Fibroblast of lung (primary cell): ENCODE measurements at places on chromosomes 5 and 9.

GRCh38 chr5:147752033-147752432 lies 30.5 kb downstream of the JAKMIP2 start:
- no peak for DNase-seq

DNA sequence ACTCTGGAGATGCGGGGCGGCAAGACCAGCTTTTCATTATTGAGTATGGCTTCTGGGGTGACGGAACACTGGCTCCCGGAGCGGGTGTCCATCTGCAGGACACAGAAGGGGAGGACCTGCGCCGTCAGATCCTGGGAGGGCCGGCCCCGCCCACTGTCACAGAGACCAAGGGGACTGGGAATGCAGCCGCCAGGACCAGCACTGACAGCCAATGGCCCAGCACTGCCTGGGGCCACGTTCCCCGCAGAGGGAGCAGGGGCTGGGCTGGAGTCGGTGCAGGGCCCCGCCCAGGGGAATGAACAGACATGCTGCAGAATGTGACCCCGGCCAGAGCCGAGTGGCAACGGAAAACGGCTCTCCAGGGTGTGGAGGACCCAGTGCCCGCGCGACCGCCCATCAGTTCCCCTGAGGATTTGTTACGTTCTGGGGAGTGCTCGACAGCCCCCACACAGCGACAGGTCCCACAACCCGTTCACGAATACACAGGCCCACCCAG lies at the start of gene ZDHHC11:
ZDHHC11 (minus strand) TSS at position 476 of the 496 bp plus-strand sequence; CDS start at position 92, 384 bp downstream.
- DNase-seq, result no peak

GRCh38 chr5:5209089-5209488 lies 69.0 kb downstream of the ADAMTS16 start:
- DNase-seq, result peak; percentile 69

DNA sequence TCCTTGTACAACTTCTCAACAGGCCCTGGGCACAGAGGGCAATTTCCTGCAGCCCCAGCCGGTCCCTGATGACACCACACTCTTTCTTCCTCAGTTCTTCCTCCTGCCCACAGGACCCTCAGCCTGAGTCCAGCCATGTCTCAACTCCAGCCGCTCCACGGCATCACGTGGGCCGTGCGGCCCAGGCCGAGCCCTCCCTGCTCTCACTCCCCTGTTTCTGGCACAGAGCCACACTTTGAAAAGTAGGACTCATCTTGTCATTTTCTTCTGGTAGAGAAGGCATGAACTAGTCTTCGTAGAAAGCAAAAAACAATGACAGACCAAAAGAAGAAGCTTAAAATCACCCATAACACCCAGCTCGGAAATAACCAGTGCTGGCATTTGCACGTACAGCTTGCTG lies 404.7 kb upstream of the IRX1 start:
- DNase-seq, result no peak

DNA sequence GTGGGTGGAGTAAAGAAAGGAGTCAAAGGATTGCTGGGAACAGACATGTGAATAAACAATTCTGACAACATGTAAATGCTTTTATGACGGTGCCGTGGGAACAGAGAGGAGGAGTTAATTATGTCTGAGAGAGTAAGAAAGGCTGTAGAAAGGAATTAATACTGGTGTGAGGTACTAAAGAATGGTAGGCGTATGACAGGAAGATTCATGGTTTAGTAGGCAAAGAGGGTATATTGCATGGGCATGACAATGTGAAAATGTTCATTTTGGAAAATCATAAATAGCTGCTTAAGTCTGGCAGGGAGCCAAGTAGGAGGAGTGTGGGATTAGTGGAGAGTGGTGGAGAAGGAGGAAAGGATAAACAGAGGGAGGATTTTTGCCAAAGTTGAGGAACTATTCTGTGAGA lies 19.7 kb downstream of the NAA35 start:
- DNase-seq, result peak; percentile 38

DNA sequence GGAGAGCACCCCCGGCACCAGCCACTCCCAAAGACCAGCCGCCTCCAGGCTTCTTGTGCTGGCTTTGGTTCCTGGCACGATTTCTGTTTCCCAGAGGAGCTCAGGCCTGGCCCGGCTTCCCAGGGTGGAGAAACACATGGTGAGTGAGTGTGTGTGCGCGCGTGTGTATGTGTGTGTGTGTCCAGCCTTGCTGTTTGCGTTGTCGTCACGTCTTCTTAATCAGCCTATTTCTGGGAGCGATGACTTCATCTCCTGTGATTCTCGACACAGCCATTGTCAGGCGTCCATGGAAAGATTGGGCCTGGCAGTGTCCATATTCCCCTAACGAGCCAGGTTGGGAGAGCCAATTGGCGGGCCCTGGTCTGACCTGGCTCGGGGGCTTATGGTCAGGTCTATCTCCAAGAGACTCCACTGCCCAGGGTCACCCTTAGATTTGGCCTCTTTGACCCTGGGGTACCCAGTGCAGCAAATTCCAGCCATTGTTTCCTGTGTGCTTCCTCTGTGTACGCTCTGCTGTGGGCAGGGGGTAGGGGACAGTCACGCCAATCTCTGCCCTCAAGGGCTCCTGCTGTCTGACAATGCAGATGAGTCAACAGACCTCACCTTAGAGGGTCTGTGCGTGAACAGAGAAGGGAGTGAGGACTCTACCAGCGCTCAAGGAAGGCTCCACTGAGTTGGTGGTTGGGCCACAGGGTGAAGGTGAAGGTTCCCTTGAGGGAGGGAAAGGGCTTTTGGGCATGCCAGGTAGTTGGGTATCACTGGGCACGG lies 73.8 kb downstream of the DAB2IP start:
- DNase-seq, result peak; percentile 99

DNA sequence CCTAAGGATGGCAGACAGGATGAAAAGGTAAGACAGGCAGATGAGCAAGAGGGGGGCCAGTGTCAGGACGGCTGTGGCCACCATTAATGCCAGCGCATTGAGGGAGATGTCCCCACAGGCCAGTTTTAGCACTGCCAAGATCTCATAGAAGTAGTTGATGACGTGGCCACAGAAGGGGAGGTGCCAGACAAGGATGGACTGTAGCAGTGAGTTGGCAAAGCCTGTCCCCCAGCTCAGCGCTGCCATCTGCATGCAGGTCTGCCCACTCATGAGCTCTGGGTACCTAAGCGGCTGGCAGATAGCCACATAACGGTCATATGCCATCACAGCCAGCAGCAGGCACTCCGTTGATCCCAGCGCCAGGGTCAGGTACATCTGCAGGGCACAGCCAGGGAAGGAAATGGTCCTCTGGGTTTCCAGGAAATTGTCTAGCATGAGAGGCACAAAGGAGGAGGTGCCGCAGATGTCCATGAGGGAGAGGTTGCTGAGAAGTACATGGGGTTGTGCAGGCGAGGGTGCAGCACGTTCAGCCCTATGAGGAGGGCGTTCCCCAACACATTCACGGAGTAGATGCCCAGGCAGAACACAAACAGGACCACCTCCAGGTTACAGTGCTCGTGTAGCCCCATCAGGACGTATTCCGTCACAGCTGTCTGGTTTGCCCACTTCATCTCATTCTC lies 10.8 kb downstream of the OR13J1 start:
- DNase-seq, result peak; percentile 21

GRCh38 chr5:119397518-119398380 lies 41.9 kb downstream of the TNFAIP8 start:
- peak; percentile 77 for DNase-seq

- DNase-seq, result no peak
Measured at GRCh38 chr9:131633491-131634031, 88.2 kb downstream of the PRRT1B start.

GRCh38 chr9:87382900-87383299 lies 114.8 kb upstream of the DAPK1 start:
- DNase-seq, result peak; percentile 71

DNA sequence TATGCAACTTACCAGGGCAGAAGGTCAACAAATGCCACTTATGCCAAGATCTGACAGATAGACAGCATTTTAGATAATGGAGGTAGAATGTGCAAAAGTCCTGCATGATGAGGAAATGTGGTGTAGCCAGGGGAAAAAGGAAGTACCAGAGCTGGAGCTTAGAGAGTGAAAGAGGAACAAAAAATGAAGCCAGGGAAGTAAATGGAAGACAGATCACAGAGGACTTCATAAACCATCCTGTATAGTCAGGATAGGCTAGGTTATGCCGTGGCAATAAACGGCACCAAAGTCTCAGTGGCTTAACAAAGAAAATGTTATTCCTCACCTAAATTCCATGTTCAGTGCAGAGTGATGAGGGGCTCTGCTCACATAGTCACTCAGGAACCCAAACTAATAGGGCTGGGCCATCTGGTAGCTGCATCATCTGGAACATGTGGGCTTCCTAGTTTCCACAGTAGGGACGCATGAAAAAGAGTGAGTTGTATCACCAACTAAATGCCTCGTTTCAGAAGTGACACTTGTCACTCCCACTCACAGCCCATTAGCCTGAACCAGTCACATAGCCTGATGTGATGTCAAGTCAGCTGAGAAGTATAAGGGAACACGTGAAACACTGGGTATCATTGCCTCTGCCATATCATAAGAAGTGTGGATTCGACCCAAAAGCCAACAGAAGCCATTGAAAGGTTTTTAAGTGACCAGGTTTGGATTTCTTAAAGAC lies 70.3 kb downstream of the SH3RF2 start:
- no peak for DNase-seq

GRCh38 chr5:6344593-6344989 lies 33.8 kb downstream of the MED10 start:
- no peak for DNase-seq

DNA sequence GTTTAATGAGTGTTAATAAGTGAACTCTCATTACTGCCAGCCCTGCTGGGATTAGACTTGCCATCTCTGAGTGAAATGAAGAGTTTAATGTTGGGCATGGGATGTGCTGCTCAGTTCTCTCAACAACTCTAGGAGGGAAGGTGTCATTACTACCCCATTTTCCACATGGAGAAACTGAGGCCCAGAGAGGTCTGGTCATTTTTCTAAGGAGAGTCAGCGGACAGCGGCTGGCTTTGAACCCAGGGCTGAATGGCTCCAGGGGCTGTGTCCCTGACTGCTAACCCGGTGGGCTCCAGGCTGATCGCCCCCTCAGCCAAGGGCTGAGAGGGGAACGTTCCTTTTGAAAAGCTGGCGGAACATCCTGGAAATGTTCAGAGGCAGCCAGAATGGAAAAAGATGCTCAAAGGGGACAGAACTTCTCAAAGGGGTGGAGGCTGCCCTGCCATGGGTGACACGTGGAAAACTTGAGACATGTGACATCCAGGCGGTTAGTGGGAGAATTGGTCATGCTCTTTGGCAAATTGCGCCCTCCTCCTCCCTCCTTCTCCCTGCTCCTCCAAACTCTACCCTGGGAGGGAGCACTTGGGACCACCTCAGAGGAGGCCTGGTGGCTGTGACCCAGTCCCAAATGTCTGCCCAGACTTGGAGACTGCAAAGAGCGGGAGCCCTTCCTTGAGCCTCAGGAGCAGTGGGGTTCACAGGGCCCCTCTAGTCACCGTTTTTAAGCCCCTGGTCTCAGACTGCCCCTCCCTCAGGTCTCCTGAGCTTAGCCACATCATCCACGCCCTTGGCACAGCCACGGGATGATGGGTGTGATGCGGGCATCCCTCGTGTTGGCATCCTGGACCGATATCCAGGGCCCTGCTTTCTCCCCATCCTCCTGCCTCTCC lies 28.7 kb downstream of the DNM1 start:
- DNase-seq, result no peak

GRCh38 chr5:180171568-180172094 lies 37.4 kb downstream of the RASGEF1C start:
- no peak for DNase-seq

DNA sequence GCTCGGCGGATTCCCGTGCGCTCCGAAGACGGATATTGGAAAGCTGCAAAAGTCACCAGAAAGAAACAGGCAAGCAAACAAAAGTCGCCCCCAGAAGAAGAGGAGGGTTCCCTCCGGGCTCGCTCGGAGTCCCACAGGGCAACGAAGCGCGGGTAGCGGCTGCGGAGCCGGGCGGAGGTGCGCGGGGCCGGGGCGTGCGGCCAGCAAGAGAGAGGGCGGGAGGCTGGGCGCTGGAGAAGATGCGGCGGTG lies at the start of gene FBN2:
FBN2 (minus strand) TSS at position 246 of the 250 bp plus-strand sequence. CDS start 642 bp downstream, outside the sequence.
- no peak for DNase-seq

- peak; percentile 33 for DNase-seq
Measured at GRCh38 chr5:154849791-154850201, 607 bp downstream of the FAXDC2 start.

- no peak for DNase-seq
Measured at GRCh38 chr5:31049936-31050704, 143.4 kb upstream of the CDH6 start.

- peak; percentile 76 for DNase-seq
Measured at GRCh38 chr9:92245005-92245797, 48.3 kb downstream of the IARS1 start.

GRCh38 chr9:132114102-132114707 lies 34.5 kb upstream of the MED27 start:
- peak; percentile 59 for DNase-seq

- DNase-seq, result no peak
Measured at GRCh38 chr5:81006947-81007636, 46.9 kb downstream of the RASGRF2 start.

GRCh38 chr9:129164246-129164930 lies 13.7 kb downstream of the IER5L start:
- DNase-seq, result peak; percentile 83

DNA sequence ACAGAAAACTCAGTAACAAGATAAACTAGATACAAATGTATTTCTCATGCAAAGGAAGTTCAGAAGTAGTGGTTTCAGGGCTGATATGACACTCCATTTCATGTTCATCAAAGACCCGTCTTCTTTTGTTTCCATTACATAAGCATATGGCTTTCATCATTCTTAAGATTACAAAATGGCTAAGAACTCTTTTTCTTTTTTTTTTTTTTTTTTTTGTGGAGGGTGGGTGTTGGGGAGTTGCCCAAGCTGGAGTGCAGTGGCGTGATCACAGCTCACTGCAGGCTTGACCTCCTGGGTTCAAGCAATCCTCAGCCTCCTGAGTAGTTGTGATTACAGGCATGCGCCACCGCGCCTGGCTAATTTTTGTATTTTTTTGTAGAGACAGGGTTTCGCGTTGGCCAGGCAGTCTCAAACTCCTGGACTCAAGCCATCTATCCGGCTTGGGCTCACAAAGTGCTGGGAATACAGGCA lies 22.0 kb upstream of the PTBP3 start:
- peak; percentile 50 for DNase-seq

DNA sequence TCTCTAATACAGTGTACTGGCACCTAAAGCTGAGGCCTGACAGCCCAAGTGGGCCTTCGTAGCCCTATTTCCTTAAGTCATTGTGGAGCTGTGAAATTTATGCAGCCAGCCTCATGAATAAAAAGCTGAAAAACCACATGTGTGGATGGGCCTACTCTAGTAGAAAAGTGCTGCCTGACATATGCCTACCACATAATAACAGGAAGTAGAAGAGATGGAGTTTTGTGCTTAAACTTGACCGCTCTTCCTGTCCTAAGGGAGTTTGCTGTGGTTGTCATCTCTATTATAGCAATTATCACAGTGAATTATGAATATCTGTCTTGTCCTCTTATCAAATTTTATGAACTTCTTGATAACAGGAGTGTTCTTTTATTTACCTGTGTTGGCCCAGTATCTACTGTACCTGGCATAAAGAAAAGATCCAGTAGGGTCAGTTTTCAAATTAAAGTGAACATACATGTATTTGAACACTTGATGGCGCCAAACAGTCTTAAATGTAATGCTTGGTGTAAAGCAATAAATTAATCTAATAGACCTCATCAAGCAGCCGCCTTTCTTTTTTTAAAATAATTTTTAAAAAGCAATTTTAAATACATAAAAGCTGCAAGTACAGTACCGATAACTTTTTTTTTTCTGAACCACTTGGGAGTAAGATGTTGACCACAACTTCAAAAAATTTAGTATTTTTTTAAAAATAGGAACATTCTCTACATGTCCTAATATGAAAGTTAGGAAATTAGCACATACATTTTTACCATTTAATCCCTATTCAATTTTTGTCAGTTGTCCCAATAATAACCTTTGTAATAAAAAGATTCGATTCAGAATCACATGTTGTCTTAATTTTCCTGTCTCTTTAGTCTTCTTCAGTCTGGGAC lies 51.0 kb downstream of the FKTN start:
- peak; percentile 71 for DNase-seq
